ENCODE measurements at places on chromosomes 2 and 18.

DNA sequence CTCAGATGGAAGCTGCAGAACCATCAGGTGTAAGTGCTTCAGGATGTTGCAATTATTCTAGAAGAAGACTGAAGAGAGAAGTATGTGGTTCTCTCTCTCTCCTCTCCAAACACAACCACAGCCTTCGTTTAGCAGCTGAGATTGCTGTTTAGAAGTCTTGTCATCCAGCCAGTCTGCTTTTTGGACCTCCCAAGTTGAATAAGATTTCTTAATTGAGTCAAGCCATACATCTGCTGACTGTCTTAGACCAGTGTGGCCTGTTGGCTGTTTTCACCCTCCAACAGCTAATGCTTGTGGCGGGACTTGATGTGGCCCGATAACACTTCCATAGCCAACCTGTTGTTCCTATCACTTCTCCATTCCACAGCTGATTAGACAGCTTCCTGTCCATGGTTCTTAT is 91.3 kb upstream of the TMEM17 start:
- DNase-seq, result no peak

DNA sequence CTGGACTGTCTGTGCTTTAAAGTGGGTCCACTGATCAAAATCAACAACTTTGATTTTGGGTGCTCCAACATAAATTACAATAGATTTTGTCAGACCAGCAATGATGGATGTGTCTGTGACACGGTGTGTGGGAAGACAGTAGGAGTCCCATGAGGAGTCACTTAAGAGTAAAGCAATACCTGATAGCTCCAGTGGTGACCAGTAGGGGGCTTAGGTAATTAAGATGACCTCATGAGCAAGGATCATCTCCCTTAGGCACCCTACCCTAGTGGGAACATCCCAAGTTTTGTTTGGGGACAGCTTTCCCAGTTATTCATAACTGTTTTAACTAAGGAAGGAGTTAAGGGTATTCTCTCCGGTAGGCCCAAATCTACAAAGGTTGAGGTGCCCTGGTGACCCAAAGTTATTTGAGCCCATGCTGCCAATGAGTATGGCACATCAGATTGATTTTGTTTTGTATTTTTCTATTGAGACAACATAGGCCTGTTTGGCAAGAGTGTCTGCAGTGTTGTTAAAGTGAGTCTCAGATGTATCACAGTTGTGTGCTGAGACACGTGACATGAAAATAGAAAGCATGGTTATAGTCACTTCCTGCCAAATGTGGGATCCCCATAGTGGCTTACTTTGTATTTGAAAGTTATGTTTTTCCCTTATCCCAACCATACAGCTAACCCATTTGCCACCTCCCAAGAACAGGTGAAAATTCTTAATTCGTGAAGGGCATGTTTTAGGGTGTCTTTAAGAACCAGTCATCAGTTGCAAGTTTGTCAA is 1337.6 kb upstream of the SLC39A10 start:
- no peak for DNase-seq

DNA sequence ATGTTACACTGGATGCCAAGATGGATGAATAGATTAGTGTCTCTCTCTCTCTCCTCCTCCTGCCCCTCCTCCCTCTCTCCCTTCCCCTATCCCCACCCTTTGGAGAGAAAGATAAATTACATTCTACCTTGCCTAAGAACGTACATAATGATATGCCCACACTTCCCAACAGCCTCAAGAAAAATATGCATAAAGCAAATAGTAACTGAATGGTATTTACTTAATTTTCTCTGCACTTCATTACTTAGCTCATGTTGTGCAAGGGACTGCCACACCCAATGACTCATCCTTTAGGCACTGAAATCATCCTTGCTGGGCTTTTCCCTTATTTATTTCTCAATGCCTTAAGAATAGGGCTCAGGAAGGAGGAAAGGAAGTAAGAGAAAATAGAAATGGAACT is 137.3 kb upstream of the PID1 start:
- DNase-seq, result peak; percentile 59

DNA sequence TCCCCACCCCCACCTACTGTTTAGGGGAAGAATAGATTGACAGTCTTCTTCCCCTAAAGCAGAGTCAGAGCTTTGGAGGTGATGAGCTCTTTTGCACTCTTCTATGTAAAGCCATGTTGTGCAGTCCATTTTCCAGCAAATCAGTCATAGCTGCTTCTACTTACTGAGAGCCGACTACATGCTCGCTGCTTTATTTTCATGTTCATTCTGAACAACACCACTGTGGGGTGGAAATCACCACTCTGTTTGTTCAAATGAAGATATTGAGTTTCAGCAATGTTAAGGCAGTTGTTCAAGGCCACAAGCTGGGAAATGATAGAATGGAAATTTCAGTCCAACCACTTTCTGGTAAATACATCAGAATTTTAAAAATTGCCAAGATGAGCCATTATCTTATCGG is 88.3 kb downstream of the INSIG2 start:
- no peak for DNase-seq

- peak; percentile 63 for DNase-seq
These were observed 26.4 kb downstream of the ASXL2 start for GRCh38 chr2:25851740-25852503.

DNA sequence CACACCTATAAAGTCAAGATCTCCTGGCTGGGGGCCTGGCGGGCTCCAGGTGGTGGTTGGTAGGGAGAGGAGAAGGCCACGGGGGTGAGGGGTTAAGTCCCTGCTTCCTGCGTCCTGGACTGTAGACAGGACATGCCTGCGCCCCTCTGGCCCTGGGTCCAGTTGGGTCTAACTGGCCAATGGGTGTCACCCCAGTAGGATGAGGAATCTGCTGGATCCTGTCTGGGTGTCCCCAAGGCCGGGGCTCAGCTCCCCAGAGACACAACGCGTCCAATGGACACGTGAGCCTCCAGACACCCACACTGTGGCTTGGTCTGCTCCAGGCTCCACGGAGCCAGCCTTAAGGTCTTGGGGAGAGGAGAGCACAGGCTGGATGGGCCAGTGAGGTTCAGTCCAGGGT is 19.6 kb downstream of the AQP12A start:
- DNase-seq, result no peak

DNA sequence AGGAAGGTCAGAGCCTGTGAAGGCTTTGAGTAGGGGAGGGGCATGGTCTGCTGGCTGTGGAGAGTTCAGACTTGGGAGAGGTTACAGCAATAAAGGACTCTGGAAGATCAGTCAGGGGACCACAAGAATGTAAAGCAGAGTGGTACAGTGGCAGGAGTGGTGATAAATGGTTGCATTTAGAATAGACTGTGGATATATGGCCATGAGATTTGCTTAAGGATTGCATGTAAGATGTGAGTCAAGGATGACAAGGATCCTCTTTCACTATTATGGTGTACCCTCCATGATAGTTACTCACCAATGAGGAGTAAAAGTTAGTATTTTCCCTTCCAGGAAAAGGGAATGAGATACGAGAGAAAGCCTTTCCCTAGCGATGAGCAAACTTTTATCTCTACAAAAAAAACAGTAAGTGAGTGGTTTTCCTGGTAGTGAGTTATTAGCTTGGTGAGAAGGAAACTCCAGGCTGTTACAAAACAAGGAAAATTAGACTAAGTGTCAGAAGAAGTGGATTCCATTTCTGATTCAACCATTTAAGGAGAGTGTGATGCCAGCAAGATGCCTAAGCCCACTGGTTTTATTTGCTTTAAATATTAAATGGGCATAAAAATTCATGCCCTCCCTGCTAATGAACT is 818.0 kb upstream of the ACVR2A start:
- no peak for DNase-seq

DNA sequence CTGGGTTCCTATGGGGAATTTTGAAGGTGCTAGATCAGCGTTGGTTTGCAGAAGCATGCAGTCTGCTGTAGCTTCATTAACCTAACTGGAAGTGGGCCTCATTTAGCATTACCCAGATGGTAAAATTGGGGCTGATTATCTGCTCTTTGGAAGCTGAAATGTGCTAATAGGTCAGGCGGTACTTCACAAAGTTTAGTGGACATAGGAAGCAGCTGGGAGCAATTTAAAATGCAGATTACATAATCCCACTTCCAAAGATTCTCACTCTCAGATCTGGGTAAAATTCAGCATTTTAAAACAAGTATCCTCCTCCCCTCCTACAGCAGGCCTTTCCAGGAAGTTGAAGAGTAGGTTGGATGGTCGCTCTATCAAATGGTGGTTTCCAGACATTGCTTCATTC is 907.0 kb downstream of the CPS1 start:
- no peak for DNase-seq

- DNase-seq, result peak; percentile 48
These were observed 82.2 kb upstream of the HDAC4 start for GRCh38 chr2:239482778-239483712.

GRCh38 chr2:113180131-113180946 is 6.6 kb downstream of the PSD4 start:
- DNase-seq, result peak; percentile 70

GRCh38 chr2:810397-810796 is 133.2 kb upstream of the TMEM18 start:
- DNase-seq, result peak; percentile 19

- no peak for DNase-seq
These were observed 65.8 kb downstream of the ETAA1 start for GRCh38 chr2:67462738-67463496.

DNA sequence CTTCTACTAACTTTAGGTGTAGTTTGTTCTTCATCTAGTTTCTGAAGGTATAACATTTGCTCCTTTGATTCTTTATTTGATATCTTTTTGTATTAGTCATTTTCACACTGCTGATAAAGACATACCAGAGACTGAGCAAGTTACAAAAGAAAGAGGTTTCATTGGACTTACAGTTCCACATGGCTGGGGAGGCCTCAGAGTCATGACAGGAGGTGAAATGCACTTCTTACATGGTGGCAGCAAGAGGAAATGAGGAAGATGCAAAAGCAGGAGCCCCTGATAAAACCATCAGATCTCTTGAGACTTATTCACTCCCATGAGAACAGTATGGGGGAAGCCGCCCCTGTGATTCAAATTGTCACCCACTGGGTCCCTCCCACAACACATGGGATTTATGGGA is 544.4 kb upstream of the DSEL start:
- no peak for DNase-seq

DNA sequence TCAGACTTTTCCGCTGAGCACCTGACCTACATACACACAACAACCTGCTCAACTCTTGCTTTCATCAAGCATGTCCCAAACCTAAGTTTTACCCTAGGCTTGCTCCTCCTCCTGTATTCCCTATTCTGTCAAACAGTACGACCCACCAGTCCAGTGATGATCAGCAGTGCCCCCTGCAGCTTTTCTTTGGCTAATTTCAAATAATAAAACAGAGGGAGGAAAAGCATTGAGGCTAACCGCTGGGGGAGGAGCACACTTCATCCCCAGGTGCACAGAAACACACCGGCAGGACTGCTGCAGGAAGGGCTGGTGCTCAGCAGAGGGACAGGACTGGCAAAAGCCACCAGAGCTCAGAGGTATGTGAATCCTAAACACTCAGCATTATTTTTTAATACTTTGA is 21.2 kb downstream of the E2F6 start:
- DNase-seq, result no peak

DNA sequence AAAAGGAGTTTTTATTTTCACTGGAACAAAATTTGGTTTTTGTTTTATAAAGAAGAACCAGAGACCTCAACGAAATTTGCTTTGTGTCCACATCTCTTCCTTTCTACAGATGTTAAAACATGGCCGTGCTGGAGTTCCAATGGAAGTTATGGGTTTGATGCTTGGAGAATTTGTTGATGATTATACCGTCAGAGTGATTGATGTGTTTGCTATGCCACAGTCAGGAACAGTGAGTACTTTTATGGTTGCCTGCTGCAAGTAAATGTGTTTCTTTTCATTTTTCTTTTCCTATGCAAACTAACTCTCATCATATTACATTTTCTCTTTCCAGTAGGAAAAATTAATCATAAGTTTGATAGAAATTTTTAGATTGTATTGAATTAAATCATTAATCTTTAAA is 48.4 kb upstream of the TBR1 start:
- DNase-seq, result no peak

DNA sequence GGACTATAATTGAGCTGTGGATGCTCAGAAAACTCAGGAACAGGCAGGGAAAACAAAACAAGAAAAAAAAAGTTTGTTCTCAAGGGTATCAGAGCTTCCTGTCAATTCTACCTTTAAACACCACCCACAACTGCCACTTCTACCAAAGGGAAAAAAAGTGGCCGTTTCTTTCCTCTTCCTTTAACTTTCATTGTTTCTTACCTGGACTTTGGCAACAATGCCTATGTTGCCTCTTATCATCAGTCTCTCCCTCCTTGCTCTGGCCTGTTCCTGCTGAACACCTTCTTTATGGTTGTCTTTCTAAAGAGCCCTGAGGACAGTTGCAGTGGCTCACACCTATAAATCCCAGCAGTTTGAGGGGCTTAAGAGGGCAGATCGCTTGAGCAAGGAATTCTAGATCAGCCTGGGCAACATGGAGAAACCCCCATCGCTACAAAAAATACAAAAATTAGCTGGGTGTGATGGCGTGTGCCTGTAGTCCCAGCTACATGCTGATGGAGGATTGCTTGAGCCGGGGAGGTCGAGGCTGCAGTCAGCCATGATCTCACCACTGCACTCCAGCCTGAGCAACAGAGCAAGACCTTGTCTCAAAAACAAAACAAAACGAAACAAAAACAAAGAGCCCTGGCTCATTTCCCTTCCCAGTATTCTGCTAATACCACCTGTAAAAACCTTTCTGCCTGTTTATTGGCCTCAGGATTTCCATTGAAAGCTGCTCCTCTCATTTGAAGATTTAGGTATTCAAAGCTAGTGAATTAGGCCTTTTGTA is 18.0 kb upstream of the NR4A2 start:
- no peak for DNase-seq

GRCh38 chr2:206442474-206442832 is 879 bp upstream of the ADAM23 start:
- no peak for DNase-seq

DNA sequence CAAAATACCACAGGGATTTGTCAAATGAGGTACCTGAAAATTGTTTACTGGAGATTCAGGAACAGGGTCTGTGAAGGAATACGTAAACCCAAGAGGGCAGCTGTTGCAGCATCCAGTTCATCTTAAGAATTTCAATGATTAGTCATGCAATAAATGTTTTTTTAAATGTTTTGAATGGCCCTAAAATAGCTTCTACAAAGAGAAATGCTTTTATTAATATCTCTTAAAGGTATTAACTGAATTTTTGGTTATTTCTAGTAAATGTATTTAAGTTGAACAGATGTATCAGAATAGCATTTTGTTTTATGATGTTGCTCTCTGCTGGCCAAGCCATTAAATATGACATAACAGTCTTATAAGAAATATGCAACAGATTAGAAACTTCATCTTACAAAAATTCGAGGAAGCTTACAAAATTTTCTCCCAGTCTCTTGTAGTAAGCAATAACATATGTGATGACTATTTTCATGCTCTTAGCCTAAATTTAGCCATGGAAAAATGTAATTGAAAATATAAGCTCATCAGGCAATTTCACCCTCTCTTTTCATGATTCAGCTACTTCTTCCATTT is 863.9 kb downstream of the SUCLG1 start:
- DNase-seq, result no peak

GRCh38 chr2:25310965-25311864 is 30.5 kb downstream of the DNMT3A start:
- DNase-seq, result peak; percentile 46

DNA sequence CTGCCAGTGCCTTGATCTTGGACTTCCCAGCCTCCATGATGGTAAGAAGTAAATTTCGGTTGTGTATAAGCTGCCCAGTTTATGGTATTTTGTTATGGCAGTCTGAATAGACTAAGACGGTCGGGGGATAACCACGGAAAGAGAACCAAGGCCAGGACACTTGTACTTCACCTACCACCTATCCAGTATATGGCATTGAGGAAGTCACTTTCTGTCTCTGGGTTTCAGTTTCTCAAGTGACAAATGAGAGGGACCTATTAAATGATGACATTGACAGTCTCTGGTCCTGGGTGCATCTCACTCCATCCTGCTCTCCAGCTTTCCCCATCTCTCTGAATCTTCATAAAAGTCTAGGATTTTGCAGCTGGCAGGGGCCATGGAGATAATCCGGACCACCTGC is 183.8 kb upstream of the MSH6 start:
- DNase-seq, result no peak
